ENCODE measurements at places on chromosomes 7 and 10.

DNA sequence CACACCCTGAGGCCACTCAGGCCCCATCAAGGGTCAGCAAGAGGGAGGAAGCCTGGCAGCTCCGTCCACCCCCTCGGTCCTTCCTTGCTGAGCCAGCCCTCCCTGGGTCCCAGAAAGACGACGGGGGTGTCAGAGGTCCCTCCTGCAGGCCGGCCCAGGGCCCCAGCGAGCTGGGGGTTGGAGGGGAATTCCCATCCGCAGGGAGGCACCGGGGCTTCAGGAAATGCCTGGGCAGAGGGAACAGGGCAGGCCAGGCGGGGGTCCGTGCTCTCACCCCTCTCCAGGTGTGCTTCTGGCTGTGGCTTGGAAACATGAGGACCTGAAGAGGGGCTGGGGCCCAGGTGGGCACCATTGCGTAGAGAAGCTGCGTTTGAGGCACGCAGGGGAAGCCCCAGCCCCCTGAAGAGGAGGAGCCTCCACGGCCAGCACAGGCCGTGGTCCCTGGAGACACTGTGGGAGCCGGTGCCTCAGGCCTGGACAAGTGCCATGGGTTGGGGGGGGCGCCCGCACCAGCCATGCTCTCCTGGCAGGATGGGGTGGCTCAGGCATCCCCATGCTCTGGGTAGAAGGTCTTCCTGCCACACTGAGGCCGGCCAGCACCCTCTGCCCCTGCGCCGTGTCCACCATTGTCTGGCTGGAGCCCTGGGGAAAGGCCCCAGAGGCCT, 66.7 kb downstream of the PDGFA start:
- DNase-seq = no peak

DNA sequence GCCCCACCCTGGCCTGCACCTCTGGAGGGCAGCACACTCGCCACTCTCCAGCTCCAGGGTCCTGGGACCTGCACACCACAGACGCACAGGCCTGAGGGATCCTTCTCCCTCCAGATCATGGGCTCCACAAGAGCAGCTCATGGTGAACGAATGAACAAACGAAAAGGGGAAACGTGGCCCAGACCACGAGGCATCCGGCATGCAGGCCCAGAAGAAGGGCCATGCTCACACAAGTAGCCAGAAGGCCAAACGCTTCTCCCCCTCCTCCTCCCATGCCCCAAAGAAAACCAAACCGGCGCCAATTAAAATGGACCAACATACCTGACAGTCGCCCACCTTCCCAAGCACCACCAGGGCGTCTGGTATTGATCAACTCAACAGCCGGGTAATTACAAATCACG, 30.4 kb downstream of the MAD1L1 start:
- DNase-seq = no peak

DNA sequence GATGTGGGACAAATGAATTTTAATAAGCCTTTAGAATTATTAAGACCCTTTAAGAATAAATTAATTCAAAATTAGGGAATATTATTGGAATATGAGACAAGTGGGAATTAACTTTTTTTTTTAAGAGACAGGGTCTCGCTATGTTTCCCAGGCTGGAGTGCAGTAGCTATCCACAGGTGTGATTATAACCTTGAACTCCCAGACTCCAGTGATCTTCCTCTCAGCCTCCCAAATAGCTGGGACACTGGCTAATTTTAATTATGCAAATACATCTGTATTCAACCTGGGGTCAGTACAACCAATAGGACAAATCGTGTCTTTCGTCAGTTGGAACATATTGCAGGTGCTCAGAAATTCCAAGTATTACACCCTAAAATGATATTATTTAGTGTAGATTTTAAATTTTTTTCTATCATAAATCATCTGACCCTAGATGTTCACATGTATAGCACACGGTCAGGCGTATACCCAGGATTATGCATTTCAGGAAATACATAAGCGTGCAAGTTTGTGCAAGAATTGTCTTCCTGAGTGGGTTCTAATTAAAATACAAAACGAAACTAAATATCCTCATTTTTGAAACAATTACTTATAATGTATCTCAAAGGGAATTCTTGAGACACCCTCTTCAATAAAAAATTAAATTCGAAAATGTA, 1.2 kb downstream of the NT5C3A start:
- DNase-seq = no peak

DNA sequence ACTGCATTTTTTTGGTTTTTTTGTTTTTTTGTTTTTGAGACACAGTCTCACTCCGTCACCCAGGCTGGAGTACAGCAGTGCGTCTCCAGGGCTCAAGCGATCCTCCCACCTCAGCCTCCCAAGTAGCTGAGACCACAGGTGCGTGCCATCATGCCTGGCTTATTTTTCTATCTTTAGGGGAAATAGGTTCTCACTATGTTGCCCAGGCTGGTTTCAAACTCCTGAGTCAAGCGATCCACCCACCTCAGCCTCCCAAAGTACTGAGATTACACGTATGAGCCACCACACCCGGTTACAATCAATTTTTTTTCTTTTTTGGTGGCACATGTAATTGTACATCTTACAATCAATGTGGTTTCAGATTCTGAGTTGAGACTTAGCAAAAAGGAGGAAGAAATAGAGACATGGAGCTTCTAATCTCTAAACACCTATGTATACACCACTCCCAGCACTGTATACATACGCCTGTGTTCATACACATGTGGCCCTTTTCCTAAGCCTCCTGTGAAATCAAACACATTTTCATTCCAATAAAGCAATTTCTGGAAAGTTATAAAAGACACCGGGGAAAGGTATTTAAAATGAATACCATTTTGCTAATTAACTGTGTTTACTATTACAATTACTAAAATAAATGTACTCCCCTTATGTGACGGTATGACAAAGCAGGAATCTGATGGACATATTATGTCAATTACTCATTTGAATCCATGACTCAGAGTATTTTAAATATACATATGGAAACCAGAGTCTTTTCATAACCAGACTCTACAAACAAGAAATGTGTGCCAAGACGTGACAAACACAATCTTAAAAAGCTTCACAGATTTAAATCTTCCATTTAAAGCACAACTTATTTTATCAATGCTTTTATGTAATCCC, 40.9 kb downstream of the SMURF1 start:
- no peak for DNase-seq

DNA sequence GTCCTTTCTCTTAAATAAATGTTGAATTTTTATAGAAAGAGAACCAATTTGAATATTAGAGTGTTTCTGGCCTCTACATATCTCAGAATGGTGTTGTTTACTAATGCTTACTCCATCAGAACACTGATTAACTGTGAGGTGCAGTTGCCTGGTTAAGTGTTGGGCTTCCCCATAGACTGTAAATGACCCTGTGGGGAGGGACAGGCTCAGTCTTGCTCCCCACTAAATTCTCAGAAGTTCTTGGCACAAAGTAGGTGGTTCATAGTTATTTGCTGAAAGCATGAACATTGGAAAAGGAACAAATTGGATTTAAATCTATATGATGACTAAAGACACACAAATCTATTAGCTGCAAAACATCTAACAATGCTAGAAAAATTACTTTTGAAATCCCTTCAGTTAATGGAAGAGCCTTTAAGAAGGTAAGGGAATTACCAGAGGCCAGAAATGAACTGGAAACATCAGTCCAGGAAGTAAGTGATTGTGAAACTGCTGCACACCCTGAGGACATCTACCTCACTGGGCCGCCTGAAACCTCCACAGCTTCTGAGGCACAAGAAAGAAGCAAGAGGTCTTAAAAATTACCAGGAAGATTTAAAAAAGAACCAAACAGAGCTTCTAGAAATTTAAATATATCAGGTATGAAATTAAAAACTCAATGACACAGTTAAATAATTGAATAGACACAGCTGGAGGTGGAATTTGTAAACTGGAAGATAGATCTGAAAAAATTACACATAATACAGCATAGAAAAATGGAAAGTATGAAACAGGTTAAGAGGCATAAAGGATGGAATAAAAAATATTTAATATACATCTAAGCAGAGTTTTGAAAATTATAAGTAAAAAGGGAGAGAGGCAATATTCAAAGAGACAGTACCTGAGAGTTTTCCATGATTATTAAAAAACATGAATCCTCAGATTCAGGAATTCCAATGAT, 17.8 kb upstream of the COMTD1 start:
- no peak for DNase-seq

GRCh38 chr10:74071157-74071556, 73.2 kb downstream of the VCL start:
- DNase-seq = no peak

DNA sequence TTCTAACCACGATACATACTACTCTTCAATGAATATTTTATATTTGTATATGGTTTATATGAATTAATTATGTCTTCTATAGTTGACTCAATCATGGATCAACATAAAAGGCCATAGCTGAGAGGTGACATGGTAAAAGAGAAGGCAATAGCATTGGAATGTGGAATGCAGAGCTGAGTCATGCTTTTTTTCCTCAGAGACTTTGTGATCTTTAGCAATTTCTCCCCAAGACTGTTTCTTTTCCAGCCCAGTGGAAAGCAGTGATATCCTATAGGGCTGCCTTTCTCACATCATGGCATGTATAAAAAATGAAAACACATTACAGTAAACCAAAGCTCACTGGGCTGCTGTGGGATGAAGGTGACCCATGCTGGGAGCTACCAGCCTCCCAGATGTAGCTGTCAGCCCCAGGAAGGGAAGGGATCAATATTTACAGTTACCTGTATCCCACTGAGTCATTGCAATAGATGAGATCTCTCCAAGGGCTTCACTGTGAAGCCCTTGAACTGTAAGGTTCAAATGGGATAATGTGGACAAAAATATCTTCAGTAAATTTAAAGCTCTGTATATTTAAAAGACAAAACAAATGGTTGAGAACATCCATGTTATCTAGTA, 30.2 kb downstream of the SLC39A12 start:
- no peak for DNase-seq

DNA sequence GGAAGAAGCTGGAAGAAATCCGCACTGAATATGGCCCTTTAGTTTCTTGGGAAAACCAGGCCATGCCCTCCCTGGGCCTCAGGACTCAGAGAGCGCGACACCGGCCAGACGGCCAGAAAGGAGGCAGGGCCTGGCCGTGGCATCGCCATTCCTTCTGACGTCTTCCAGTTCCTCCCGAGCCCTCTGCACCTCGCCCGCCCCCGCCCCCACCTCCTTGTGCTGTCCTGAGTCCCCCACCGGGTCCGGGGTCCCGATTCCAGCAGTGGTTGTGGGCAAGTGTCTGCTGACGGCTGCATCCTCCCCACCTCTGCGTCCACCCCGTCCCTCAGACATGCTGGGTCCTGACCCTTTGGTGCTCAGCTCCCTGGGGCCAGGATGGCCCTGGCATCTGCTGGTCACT, 312.1 kb upstream of the SHH start:
- DNase-seq = no peak

- DNase-seq = no peak
Measured at GRCh38 chr7:140888087-140888486, 36.6 kb downstream of the BRAF start.

Data from Calu3 (cell line).